ENCODE measurements at places on chromosomes 5 and 9. TPM values are rescaled to one million over a fixed set of nuclear protein-coding genes. Genes with fewer than 3 reads are reported as not detected.

The SEMA5A gene
- total RNA-seq, result 11.4 TPM

The CBY3 gene
- not detected for total RNA-seq

The HRCT1 gene
- total RNA-seq, result 2.1 TPM

The MYOZ3 gene
- under 0.01 TPM for total RNA-seq

The SIT1 gene
- total RNA-seq, result 0.63 TPM

The STK32A gene
- total RNA-seq, result not detected

The SLC1A1 gene
- 3.7 TPM for total RNA-seq

The PAX5 gene
- total RNA-seq, result not detected

The BTNL9 gene
- not detected for total RNA-seq

The TPPP gene
- total RNA-seq, result 0.06 TPM

The FOXD4 gene
- 0.52 TPM for total RNA-seq

The TYRP1 gene
- not detected for total RNA-seq

The C5orf46 gene
- total RNA-seq, result not detected

The KIF4B gene
- 0.06 TPM for total RNA-seq

The F12 gene
- total RNA-seq, result 3.6 TPM

The ANKH gene
- 27.3 TPM for total RNA-seq

The ZNF484 gene
- 10.1 TPM for total RNA-seq

The ERCC8 gene
- total RNA-seq, result 29.5 TPM

The SOHLH1 gene
- not detected for total RNA-seq

The ZDHHC11B gene
- not detected for total RNA-seq

The C5orf24 gene
- 60.2 TPM for total RNA-seq

The IFNB1 gene
- not detected for total RNA-seq

The SPINK6 gene
- not detected for total RNA-seq

The EGFLAM gene
- 22.4 TPM for total RNA-seq

The IRX1 gene
- not detected for total RNA-seq

The TAF11L5 gene
- not detected for total RNA-seq

The SPATA31A3 gene
- total RNA-seq, result not detected

The OLFM1 gene
- not detected for total RNA-seq

The CDO1 gene
- total RNA-seq, result 2.7 TPM

The LRRC19 gene
- total RNA-seq, result not detected

The ANKRD18B gene
- 7.9 TPM for total RNA-seq

The GABRA6 gene
- not detected for total RNA-seq

The PCDHGA3 gene
- total RNA-seq, result 0.57 TPM

The QRFP gene
- not detected for total RNA-seq

The TTLL11 gene
- 3.4 TPM for total RNA-seq

The TEX48 gene
- total RNA-seq, result not detected

The SPINK7 gene
- not detected for total RNA-seq

The LOX gene
- 26.4 TPM for total RNA-seq

The PCDHGA7 gene
- total RNA-seq, result 0.57 TPM

The GABBR2 gene
- total RNA-seq, result not detected

The ADAMTS2 gene
- 24.1 TPM for total RNA-seq

The ANKRD31 gene
- total RNA-seq, result not detected

The OR2K2 gene
- total RNA-seq, result not detected

The SPATA6L gene
- total RNA-seq, result 0.19 TPM

The CD14 gene
- total RNA-seq, result 0.96 TPM

The ZNF883 gene
- 1.0 TPM for total RNA-seq

The RASGRF2 gene
- total RNA-seq, result under 0.01 TPM

Data from LHCN-M2 (cell line).